ENCODE measurements at places on chromosomes 11 and 22.

- no peak for DNase-seq
Observed at GRCh38 chr11:116533186-116533825, 239.5 kb downstream of the BUD13 start.

DNA sequence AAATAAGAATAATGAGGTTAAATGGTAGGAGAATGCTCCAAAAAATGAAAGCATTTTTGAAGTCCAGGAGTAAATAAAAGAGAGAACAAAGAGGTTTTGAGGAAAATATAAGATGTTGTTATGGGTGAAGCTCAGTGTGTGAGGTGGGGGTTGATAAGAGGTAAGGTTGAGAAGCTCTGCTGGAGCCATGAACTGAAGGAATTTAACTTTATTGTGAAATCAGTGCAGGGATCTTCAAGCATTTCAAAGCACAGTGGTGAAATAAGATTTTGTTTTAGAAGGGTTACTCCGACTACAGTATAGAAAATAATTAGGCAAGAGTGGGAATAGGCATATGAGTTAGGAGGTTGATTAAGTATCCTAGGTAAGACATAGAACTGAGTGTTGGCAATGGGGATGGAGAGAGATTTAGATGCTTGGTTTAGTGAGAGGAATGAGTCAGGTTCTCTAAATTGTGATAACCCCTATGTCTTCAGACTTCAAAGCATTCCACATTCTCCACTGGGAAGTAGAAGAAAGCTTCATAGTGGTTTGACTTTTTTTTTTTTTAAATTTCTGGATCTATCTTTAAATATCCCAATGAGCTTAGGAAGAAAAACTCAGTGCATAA, 403.2 kb downstream of the AASDHPPT start:
- no peak for DNase-seq

GRCh38 chr11:74905326-74905725, 43.6 kb downstream of the XRRA1 start:
- no peak for DNase-seq

GRCh38 chr11:94751786-94752185, 16.4 kb upstream of the AMOTL1 start:
- DNase-seq: no peak

DNA sequence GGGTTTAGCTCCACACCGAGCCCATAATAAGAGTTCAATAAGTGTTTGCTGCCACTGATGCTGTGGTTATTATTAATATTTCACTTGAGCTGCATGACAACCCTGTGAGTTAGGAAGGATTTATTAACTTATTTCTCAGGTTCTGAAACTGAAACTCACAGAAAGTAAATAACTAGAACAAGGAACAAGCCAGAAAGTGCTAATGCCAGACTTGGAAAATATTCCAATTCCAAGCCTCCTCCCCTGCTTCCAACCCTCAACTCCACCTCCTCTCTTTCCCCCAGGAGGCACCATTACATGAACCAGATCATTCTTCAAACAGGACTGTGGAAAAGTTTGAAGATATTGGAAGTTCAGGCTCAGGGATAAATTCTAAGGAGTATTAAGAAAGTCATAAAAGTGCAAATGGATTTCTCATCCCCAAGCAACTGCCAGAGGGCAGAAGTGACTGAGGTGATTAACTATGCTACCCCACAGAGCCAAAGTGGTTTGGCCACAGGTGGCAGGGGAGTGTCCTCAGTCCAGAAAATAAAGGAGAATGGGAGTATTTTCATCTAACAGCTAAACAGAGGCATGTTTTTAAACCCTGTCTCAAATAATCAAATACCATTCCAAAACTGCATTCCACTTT, 3.2 kb upstream of the FJX1 start:
- DNase-seq: no peak

DNA sequence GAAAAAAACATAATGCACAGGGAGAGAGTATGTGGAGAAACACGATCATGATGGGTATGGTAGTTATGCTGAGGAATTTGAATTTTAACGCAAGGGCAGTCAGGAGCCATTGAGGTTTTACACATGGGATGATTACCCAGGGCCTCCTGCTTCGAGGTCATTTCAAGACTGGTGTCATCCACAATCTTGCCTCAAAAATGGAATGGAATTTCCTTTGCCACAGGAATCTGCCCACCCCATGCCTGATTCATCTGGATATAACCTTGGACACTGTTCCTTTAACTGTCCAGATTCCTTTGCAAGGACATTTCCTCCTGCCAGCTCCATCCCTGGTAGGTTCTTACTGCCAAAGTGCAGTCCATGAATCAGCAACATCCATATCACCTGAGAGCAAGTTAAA, 655.9 kb upstream of the TENM4 start:
- DNase-seq: no peak

DNA sequence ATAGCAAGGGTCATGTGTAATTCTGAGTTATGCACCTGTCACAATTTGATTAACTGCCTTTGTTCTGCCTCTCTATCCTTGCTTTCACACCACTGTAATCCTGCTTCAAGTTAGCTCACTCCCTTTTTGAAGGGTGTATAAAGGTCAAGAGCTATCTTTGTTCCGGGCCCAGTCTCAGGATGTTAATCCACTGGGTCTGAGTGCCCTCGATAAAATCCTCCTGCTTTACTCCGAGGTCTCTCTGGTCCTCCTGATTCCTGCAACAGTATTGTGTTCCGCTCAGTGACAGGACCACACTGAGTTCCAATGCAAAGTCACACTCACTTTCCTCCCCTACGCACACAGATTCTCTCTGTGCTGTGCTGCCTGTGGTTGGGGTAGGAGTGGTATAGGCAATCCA, 186.5 kb downstream of the DYNC2H1 start:
- no peak for DNase-seq

- no peak for DNase-seq
Observed at GRCh38 chr11:62390237-62390636, 28.6 kb upstream of the SCGB1A1 start.

GRCh38 chr11:14617241-14618027, 26.2 kb upstream of the PDE3B start:
- DNase-seq: no peak

- no peak for DNase-seq
Observed at GRCh38 chr11:44960200-44960845, 9.6 kb upstream of the TP53I11 start.

DNA sequence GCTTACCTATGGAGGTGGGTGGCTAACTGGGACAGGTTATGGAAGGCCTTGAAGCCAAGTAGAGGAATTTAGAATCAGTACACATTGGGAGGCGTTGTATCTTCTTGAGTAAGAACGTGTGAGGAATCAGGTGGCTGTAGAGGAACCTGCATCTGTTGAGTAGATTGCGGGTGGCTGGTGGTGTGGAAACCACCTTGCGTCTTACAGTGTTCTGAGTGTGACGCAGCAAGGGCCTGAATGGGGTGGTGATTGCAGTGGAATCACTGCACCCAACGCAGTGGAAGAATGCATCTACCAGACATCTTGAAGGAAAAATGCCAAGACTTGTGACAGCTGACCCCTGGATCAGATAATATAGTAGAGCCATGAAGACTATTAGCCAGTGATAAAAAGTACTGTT, 110.8 kb upstream of the NNMT start:
- DNase-seq: no peak

DNA sequence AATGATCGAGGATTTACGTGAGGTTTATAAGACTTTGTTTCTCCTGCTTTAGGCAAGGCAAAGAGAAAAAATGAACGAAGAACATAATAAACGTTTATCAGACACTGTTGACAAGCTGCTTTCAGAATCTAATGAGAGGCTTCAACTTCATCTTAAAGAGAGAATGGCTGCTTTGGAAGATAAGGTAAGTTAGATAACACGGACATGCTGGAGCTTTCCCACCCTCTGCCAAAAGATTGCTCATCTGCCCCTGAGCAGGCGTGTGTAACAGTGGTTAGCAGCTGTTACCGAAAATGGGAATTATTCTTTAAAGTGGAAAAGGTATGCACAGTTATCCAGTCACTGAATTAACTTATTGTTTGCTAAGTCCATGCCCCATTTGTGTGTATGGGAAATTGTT, 62.8 kb upstream of the CTTN start:
- DNase-seq: no peak

DNA sequence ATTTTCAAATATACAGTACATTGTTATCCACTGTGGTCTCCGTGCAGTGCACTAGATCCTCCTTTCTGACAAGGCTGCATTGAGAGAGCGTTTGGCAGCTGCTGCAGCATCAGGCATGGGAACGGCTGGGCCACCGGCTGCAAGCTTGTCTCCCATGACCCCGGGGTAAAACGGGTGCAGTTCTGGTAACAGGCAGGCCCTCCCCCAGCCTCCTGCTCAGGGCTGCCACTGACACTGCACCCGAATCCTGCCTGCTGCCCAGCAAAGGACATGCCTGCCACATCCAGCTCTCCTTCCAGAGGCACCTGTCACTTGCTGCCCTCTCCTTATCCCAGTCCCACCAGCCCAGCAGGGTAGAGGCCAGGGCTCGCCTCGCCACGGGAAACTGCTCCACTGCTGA, 124.5 kb upstream of the TMEM45B start:
- DNase-seq: no peak

DNA sequence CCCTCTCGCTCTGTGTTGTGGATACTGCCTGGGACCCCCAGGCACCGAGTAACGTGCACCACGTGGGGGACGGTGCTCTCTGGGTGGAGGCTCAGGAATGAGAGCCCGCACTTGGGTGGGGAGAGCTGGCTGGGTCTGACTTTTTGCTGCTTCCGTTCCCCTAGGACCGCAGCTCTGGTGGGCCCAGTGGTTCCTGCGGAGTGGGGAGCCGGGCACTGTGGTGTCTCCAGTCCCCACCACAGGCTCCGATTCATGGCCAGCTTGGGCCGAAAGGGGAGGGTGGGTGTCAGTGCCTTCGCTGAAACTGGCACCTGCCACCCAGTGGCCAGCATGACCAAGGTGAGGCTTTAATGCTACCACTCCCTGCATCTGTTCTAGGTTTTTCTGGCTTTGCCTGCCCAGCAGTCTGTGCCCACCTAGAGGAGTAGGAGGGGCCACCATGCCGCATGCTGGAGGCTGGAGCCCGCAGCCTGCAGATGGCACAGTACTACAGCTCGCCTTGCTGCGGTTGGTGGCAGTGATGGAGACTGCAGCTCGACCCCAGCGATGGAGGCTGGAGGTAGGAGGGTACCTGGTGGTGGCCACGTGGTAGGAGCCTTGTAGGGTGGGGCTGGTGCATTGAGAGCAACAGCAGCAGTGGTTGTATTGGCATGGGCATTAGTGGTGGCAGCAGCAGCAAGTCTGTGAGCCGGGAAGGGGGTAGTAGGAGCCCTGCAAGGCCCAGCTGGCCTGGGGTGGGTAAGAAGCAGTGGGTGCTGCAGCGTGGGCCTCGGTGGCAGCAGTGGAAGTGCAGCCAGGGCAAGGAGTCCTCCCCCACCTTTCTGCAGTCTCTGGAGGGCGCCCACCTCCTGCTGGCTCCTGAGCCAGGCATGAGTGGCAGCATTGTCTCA, 118.8 kb upstream of the VPREB1 start:
- DNase-seq: no peak

- DNase-seq: no peak
Observed at GRCh38 chr11:61018059-61018458, 46.6 kb downstream of the CD6 start.

DNA sequence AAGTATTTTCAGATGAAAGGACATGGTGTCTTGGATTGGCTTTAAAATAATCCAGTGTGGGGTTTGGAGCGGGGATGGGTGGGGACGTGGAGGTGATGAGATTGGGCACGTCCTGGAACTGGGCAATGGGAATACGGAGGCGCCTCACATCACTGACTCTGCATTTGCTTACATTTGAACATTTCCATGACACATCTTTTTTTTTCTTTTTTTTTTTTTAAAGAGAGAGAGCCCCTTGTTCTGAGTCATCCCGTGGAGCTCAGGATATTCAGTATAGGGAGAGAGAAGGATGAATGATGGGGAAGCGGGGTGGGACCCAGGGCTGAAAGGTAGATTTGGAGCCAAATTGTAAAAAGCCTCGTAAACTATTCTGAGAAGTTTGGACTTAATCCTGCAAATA, 142.7 kb downstream of the FBXO7 start:
- DNase-seq: no peak

DNA sequence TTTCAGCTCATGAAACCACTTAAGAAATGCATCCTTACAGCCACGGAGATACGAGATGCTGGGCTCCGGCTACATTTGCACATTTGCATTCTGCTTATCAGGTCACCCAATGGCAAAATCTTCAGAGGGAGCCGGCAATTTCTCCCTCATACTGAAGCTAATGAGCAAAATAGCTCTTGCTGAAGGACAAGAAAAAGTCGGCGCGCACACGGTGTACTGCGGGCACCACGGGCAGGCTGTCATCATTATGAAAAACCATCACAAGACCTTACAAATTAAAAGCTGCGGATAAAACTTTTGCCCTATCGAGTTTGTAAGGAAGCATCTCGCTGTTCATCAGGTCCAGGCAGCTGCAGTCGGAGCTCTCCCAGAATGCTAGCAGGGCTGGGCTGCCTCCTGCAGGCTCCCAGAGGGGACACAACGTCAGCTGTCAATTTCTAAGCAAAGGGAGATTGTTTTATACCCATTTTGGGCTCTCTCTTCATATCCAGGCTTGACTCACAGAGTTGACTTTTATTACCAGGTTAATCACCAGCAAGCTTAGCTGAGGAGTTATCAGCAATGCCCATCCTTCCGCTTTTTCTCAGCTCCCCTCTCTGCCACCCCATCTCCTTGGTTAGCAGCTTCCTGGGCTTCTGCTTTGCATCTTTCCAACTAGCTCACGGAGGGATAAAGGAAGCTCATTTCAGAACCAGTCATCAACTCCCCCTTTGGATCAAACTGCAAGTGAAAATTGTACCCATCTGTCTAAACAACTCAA, 375.1 kb downstream of the OPCML start:
- DNase-seq: no peak

GRCh38 chr11:110478410-110478809, 48.7 kb downstream of the FDX1 start:
- no peak for DNase-seq

- no peak for DNase-seq
Observed at GRCh38 chr11:78425399-78426070, 7.9 kb upstream of the GAB2 start.

DNA sequence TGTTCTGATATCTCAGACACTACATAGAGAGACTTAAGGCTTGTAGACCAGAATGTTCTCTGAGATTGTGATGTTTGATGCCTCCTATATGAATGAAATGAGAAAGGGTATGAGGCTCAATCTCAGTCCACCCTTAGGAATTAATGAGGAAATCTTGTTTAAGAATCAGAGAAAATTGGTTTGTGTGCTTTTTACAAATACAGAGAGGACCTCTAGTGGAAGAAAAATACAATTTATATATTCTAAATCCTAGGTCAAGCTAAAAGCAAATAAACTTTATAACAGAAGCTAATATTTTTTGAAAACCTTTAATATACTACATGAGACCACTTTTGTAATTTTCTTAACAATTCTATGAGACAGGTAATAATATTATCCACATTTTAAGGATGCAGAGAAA, 5.0 kb upstream of the OR52H1 start:
- DNase-seq: no peak
